ENCODE measurements at places on chromosomes 16 and 17. TPM values are rescaled to one million over a fixed set of nuclear protein-coding genes. Genes with fewer than 3 reads are reported as not detected.
A peak's percentile ranks its signal among the peaks of the same experiment; 100 is the strongest.

Gene HS3ST3A1
- total RNA-seq, result 1.0 TPM

DNA sequence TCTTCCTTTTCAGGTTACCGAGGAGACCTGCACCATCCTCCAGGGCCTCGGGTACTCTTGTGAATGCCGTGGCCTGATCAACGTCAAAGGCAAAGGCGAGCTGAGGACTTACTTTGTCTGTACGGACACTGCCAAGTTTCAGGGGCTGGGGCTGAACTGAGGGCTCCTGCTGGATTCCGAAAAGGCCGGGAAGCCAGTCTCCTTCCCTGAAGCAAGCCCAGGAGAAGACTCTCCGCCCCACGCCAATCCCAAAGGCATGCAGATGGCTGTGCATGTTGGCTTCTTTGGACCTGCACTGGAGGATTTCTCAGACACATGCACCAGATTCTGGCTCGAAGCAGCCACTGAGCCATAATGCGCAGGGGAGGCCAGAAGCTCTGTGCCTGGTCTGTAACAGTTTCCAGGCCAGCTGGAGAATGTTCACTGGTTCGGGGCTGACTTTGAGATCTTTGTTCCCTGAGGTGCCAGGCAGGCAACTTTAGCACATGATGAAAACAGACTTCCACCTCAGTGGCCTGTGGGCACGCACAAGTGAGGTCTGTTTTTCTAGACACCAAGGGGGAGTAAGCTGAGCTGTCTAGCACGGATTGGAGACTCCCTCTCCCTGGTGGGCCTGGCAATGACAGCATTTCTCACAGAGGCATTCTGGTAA, 49.1 kb downstream of the ADCY7 start:
- H3K4me1 ChIP-seq, result no peaks in the 10 kb centered on the region
- no peaks in the 10 kb centered on the region for H3K27me3 ChIP-seq
- DNase-seq, result no peak
- no peak overlapping the region for H3K27ac ChIP-seq

- no peaks in the 10 kb centered on the region for H3K4me1 ChIP-seq
- H3K27ac ChIP-seq, result no peak overlapping the region
- H3K27me3 ChIP-seq, result no peaks in the 10 kb centered on the region
- H3K4me3 ChIP-seq, result no peak overlapping the region
Measured at GRCh38 chr17:65292430-65292829, 155.3 kb downstream of the RGS9 start.

GRCh38 chr17:80456465-80457235, 19.8 kb downstream of the NPTX1 start:
- H3K4me3 ChIP-seq, result peak overlapping the region; percentile 25
- no peaks in the 10 kb centered on the region for H3K4me1 ChIP-seq
- no peaks in the 10 kb centered on the region for H3K27me3 ChIP-seq

DNA sequence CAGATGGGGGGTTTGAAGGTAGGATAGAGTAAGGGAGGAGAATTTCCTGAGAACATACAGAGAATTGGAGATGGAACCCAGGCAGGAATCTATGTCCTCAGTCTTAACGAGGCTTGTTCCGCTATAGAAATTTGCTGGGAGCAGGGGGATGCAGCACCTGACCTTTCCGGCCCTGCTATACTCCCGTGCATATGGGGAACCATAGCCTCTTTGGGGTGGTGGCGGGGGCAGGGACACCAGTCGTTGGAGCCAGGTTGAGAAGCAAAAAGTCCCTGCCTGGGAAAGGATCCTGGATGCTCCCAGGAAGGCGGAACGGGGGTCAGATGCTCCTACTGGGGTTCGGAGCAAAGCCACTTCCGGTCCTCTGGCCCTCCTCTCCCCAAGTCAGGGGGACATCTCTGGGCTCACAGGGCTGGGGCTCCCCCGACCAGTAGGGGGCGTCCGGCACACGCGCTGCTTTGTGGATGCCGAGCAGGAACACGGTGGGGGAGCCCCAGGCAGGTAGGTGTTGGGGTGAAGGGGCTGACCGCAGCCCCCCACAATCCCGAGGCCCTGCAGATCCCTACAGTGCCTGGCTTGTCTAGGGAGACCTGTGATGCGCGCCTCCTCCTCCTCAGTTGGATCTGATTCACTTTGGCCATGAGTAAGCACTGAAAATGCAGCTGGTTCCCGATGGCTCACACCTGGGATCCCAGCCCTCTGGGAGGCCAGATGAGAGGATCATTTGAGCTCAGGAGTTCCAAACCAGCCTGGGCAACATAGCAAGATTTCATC, 15.5 kb upstream of the TFAP4 start:
- DNase-seq, result peak; percentile 57
- peak overlapping the region; percentile 9 for H3K4me3 ChIP-seq
- no peaks in the 10 kb centered on the region for H3K36me3 ChIP-seq
- H3K27ac ChIP-seq, result no peak overlapping the region

DNA sequence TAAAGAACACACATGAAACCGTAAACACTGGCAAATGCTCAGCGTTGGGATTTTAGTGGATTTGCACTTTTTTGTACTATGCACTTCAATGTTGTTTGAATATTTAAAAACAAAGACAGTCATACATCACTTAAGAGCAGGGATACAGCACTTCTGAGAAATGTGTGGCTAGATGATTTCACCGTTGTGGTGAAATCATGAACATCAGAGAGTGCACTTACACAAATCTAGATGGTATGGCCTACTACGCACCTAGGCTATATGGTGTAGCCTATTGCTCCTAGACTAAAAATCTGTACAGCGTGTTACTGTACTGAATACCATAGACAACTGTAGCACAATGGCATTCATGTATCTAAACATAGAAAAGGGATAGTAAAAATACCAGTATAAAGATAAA, 37.6 kb upstream of the CNEP1R1 start:
- DNase-seq, result no peak
- no peak overlapping the region for H3K27ac ChIP-seq
- no peak overlapping the region for H3K4me3 ChIP-seq
- no peaks in the 10 kb centered on the region for H3K27me3 ChIP-seq

Gene IGSF6
- total RNA-seq, result 0.33 TPM

DNA sequence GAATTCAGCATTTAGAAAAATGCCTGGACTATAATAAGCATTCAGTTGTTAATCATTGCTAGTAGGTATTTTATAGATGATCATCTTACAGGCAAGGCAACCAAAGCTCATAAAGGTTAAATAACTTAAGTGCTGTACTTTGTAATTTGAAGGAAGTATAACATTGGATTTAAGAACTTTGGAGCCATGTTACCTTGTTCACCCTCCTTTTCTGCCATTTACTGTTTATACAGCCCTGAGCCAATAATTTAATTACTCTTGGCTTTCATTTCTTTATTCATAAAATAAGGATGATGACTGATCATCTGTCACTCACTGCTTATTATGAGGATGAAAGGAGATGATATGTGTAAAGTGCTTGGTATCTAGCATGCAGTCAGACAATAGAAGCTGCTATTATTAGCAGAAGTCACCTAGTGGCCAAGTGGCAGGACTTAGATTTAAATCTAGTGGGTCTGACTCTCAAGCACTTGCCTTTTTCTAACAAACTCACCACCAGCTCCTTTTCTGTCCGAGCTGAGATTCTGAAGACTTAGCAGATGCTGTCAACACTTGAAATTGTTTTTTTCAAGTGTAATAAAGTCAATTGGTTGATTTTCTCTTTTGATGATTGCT, 18.3 kb upstream of the DDX52 start:
- no peak for DNase-seq
- no peaks in the 10 kb centered on the region for H3K27me3 ChIP-seq
- H3K27ac ChIP-seq, result no peak overlapping the region
- no peaks in the 10 kb centered on the region for H3K4me1 ChIP-seq

DNA sequence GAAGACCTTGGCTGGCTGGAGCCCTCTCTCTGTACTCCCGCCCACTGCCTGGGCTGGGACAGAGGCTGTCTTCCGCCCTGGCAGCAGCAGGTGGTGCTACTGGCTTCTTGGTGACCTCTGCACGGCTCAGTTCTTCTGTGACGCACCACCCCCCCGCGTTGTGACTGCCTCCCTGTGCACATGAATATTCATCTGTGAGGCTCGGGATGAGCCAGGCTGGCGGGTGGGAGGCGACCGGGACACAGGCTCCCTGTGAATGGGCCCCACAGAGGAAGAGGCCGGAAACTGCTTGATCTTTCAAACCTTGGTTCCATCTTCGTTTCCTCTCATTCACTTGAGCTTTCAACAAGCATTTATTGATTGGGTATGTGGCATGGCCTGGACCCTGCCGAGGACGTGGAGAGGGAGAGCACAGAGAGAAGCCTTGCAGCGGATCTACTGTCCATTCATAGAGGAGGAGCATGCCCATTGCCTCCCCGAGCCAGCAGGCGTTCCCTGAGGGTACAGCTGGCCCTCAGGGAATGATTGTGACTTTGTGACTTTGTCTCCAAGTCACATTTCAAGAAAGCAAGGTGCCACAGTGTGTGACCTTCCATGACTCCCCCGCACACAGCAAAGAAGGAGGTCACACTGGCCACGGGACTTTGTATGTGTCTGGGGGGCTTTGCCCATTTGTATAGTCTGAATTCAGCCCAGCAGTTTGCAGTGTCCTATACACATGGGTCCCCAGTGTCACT, 45.0 kb downstream of the B9D1 start:
- no peak overlapping the region for H3K4me3 ChIP-seq
- peak overlapping the region; percentile 35 for H3K27ac ChIP-seq
- H3K36me3 ChIP-seq, result no peaks in the 10 kb centered on the region
- H3K4me1 ChIP-seq, result no peaks in the 10 kb centered on the region
- no peaks in the 10 kb centered on the region for H3K27me3 ChIP-seq
- DNase-seq, result peak; percentile 69

Gene KRT39
- total RNA-seq, result not detected

DNA sequence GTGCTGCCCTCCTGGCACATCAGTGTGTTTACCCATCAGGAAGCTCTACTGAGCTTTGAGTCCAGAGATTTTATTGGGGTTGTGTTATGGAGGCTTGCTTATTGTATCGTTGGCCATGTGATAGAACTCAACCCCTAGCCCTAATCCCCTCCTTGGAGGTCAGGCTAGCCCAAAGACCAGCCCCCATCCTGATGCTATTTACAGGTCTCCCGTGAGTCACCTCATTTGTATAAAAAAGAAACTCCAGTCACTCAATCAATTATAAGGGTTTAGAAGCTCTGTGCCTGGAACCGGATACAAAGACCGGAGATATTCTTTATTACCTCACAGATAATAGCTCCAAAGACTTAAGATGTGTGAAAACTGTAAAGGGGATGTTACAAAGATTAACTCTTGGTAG, 405.9 kb downstream of the CNTNAP4 start:
- H3K4me1 ChIP-seq, result no peaks in the 10 kb centered on the region
- H3K27ac ChIP-seq, result no peak overlapping the region
- H3K36me3 ChIP-seq, result no peaks in the 10 kb centered on the region
- no peaks in the 10 kb centered on the region for H3K27me3 ChIP-seq
- no peak for DNase-seq
- no peak overlapping the region for H3K4me3 ChIP-seq

GRCh38 chr17:61134551-61135235, 264.9 kb upstream of the TBX2 start:
- H3K4me1 ChIP-seq, result no peaks in the 10 kb centered on the region
- H3K36me3 ChIP-seq, result no peaks in the 10 kb centered on the region
- no peak for DNase-seq
- no peak overlapping the region for H3K4me3 ChIP-seq

Gene CD300C
- 0.33 TPM for total RNA-seq

GRCh38 chr17:15999974-16000827, 577 bp downstream of the TTC19 start:
- peak overlapping the region; percentile 96 for H3K27ac ChIP-seq
- no peaks in the 10 kb centered on the region for H3K27me3 ChIP-seq
- no peak for DNase-seq
- peak overlapping the region; percentile 81 for H3K4me3 ChIP-seq

- no peak overlapping the region for H3K27ac ChIP-seq
- H3K36me3 ChIP-seq, result no peaks in the 10 kb centered on the region
- H3K4me3 ChIP-seq, result no peak overlapping the region
- DNase-seq, result no peak
- no peaks in the 10 kb centered on the region for H3K4me1 ChIP-seq
- no peaks in the 10 kb centered on the region for H3K27me3 ChIP-seq
Measured at GRCh38 chr16:74800216-74800871, 25.7 kb upstream of the FA2H start.

- H3K4me3 ChIP-seq, result no peak overlapping the region
- no peak for DNase-seq
- no peak overlapping the region for H3K27ac ChIP-seq
- H3K27me3 ChIP-seq, result no peaks in the 10 kb centered on the region
Measured at GRCh38 chr17:3672571-3672970, 4.0 kb downstream of the EMC6 start.

Data from breast epithelium (tissue), 4 donors.